ENCODE measurements at places on chromosomes 12 and 14.

- no peak for DNase-seq
These were observed 405.8 kb upstream of the RPL10L start for GRCh38 chr14:47057364-47057763.

- no peak for DNase-seq
These were observed 40.0 kb upstream of the DAAM1 start for GRCh38 chr14:59148334-59148900.

- no peak for DNase-seq
These were observed 21.0 kb upstream of the SNX6 start for GRCh38 chr14:34650786-34651584.

GRCh38 chr12:92829686-92830282 is 99.3 kb downstream of the EEA1 start:
- no peak for DNase-seq

DNA sequence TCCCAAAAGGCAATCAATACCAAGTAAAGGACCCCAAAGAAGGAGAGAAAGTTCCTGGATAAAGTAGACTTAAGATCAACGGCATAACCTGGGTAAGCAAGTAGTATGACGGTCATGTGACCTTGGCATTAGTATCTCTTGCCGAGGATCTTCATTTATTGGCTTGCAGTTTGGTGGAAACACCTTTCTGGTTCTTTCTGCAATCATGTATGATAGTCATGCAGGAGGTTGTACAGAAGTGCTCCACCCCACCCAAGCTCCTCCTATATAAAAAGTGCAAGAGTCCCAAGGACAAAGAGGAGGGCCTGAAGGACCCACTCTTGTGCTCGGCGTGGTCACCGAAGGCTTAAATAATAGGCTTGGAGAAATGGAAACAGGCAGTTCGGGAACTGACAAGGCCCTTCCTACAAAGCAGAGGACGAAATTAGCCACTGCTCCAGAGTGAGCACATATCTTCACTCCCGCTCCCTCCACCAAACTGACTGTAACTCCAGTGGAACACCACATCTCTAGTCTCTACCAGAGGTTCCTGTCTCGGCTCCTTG is 750 bp downstream of the CS start:
- no peak for DNase-seq

- no peak for DNase-seq
These were observed 90.4 kb downstream of the LRP6 start for GRCh38 chr12:12176402-12176801.

GRCh38 chr12:65414526-65414925 is 136.0 kb downstream of the MSRB3 start:
- no peak for DNase-seq

DNA sequence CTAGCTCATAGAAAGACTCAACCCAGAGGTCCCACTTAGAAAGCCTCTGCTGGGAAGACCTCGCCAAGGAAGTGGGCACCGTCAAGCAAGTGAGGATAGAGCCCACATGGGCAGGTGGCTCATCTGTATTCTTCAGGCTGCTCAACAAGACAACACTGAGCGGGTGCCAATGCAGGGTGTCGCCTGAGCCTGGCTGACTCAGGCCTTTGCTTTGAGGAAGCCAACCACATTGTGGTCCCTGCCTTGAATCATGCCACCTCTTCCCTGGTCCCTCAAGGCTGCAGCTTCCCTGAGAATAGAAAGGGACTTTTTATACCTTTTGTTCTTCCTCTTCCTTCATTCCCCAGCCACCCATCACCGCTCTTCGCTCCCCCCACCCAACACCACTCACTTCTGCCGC is 2.1 kb upstream of the RNASE13 start:
- DNase-seq: no peak

DNA sequence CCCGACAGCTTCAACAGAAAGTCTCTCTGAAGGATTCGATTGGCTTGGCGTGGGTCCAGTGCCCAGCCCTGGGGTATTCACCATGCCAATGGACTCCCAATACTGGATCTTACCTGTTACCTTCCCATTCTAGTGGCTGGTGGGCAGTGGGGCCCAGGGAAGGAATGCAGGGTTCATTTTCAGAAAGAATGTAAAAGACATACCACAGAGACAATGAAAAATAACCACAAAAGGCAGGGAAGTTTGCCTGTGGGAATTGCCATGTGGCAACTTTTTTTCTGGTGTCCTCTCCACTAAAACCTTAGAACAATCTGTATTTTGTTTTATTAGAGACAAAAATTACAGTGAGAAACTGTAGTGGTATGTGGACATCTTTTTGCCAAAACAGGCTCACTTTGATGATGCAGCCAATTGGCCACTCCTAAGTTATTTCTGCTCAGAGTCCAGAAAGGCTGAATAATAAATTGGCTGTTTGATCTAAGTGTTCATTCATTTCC is 55.2 kb downstream of the PTGER2 start:
- DNase-seq: no peak

GRCh38 chr12:118119449-118119879 is 15.7 kb upstream of the VSIG10 start:
- no peak for DNase-seq

DNA sequence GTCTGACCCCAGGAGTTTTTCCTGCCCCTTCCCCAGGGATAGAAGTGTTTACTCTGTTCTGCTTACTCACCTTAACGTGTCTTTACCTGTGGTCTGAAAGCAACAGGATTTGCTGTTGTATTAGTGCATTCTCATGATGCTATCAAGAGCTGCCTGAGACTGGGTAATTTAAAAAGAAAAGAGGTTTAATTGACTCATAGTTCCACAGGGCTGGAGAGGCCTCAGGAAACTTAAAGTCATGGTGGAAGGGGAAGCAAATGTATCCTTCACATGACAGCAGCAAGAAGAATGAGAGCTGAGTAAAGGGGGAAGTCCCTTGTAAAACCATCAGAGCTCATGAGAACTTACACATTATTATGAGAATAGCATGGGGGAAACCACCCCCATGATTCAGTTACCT is 240.4 kb downstream of the SNAPC1 start:
- no peak for DNase-seq

DNA sequence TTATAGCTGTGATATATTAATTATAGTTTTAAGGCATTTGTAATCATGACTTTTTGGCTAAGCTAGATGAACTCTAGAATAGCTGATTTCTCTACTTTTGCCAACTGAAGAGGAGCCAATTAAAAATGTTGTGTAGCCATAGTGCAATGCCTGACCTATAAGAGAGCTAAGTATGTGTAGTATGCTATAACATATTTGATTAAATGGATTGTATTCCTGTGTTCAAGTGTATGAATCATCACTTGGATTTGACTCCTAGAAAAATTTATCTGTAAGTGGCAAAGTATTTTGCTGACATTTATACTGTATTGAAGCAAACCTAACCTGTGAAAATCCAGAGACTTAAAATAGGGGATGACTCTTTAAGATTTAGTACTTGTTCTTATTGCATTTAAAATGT is 34.2 kb downstream of the PCNX4 start:
- DNase-seq: no peak

DNA sequence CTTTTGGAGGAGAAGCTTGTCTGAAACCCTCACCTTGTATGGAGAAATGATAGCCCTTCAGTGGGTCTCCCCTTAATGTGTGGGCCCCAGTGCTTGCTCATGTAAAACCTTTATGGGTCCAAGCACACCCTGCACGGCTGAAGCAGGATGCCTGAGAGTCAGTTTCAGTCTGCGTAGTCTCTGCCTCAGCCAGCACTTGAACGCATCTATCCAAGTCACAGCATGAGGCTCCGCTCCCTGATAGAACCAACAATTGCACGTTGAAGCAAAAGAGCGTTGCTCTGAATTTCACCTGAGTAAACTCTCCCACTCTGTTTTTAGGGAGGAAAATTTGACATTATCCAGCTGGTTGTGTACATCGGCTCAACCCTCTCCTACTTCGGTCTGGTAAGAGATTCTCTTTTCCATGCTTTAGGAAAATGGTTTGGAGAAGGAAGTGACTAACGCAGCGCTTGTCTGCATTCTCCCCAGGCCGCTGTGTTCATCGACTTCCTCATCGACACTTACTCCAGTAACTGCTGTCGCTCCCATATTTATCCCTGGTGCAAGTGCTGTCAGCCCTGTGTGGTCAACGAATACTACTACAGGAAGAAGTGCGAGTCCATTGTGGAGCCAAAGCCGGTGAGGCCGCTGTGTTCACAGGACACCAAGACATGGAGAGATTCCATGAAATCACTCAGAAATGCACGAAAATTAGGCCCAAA is 33.0 kb upstream of the P2RX4 start:
- no peak for DNase-seq

DNA sequence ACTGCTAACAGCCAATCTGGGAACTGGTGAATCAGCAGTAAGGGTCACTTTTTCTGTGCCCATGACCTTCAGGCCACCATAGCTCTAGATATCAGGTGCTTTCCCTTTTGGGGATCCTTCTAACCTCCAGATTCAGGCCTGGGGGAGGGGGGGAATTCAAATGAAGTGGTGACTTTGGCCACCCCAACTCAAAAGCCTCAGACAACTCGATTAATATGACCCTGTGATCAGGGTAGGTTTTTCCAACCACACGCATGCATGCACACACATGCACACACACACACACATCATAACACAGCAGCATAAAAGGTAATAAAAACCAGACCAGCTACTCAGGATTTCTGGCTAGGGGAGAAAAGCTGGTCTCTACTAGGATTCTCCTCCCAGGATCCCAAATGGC is 5.3 kb downstream of the TBX3 start:
- no peak for DNase-seq

GRCh38 chr12:109330282-109331230 is 17.1 kb upstream of the MYO1H start:
- DNase-seq: no peak

- DNase-seq: no peak
These were observed 27.1 kb upstream of the KRT77 start for GRCh38 chr12:52730383-52730782.

GRCh38 chr12:15855646-15856045 is 26.5 kb upstream of the STRAP start:
- no peak for DNase-seq

DNA sequence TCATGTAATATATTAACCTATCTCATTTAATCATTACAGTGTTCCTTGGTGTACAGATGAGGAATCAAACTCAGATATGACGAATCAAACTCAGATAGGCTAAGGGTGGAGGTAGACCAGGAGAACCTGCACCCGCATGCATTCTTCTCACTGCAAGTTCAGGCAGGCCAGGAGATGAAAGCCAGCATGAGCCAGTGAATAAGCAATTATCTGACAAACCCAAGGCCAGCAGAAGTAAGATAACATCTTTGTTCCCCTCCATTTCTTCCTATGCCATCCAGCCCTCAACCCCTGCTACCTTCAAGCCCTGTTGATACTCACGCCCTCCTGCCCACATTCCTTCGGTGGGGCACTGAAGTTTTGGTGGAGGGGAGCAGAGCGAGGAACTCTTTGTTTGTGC is 152.2 kb downstream of the ETV6 start:
- DNase-seq: no peak

GRCh38 chr12:112166051-112167015 is 41.0 kb downstream of the TRAFD1 start:
- DNase-seq: no peak

DNA sequence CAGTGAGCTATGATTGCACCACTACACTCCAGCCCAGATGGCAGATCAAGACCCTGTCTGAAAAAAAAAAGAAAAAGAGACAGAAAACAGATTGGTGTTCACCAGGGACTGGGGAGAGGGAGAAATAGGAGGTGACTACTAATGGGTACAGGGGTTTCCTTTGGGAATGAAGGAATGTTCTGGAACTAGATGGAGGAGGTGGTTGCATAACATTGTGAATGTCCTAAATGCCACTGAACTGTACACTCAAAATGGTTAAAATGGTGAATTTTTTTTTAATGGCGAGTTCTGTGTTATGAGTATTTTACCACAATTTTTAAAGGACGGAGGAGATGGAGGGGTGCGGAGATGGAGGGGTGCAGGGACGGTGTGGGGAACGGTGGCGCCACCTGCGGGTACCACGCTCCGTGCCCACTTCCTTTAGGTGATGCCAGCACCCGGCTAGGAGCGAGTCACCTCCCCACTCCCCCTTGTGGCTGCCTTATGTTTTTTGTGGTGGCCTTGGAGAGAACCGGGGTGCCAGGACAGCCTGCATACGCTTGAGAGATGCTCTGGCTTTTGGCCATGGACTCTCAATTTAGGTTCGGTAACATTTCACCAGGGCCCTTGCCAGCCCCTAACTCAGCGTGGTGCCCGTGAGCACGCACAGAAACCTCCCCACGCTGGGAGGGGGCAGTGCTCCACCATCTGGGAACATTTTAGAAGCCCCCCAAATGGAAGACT is 16.1 kb downstream of the UBC start:
- DNase-seq: peak; percentile 29

DNA sequence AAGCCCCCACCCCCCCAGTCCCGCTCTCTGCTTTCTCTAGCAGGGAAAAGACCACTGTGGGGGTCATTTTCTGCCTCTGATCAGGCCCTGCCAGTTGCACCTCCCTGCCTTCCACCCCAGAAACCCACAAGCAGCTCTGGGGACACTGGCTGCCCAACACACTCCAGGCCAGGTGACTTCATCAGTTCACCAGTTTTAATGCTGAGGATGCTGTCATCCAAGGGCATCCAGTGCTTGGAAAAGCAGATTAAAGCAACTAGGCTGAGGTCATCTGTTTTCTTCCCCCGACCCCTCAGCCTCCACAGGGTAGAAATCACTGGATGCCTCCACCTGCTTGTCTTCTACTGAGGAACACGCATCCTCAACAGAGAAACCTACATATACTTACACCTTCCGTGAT is 282.4 kb downstream of the DPF3 start:
- DNase-seq: no peak

DNA sequence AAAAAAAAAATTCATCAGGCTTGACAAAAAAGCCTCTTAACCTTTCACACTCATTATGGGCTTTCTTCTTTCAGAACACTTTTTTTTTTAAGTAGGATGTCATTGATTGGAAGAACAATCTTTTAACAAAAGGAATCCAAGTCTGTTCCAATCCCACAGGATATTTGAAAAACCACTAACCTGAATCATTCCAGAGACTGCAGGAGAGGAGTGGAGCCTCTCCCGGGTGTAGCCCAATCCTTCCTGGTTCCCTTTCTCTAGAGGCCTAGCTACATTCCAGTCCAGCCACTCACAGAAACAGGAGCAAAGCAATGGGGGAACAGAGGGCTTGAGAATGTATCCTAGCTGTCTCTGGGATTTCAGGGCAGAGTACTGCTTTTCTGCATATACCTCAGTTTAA is 4.3 kb downstream of the MFAP5 start:
- no peak for DNase-seq

DNA sequence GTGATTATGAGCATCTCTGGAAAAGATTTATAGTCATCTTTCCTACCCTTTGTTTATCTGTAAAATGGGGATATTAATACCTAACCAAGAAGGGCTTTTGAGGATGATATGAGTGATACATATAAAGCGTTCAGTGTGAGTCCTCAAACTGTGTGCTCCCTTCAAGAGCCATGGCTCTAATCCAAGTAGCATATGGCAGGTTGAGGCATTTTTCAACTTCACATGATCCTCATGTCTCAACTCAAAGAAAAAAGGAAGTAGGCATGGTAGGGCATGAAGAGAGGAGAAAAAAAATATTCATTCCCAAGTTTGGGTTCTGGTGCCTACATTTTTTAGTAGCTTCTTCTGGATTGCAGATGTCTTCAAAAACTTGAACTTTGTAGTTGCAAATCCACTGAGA is 286.3 kb upstream of the ATP2B1 start:
- no peak for DNase-seq
